ENCODE measurements at places on chromosomes 4 and X.
A peak's percentile ranks its signal among the peaks of the same experiment; 100 is the strongest.

DNA sequence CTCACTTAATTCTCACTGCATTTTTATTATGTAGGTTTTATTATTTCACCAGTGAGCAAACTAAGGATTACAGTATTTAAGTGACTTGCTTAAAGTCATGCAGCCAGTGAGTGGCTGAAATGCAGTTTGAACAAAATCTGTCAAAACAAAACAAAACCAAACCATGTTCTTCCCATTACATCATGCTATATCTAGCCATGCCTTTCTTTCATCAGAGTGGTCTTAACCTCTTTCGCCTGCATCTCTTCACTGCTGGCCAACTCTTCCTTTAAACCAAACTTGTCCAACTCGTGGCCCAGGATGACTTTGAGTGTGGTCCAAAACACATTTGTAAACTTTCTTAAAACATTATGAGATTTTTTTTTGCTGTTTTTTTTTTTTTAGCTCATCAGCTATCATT is 223.2 kb downstream of the PCDH7 start:
- DNase-seq, result no peak

DNA sequence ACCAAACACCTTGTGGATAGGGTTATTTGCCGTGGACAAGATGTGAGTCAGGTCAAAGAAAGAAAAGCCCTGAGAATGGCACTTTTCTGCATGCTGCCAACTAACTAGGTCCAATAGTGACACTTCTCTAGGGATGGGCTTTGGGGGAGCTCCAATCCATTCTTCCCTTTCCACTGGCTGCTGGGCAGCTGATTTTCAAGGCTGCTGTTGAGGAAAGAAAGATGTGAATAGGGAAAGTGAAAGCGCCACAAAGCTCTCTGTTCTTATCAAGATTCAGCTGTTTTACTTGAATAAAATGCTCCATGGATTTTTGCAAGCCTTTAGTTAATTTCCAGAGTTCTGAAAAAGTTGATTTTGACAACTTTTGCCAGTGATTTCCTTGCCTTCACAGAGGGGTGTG is 244.2 kb upstream of the F9 start:
- DNase-seq, result no peak

DNA sequence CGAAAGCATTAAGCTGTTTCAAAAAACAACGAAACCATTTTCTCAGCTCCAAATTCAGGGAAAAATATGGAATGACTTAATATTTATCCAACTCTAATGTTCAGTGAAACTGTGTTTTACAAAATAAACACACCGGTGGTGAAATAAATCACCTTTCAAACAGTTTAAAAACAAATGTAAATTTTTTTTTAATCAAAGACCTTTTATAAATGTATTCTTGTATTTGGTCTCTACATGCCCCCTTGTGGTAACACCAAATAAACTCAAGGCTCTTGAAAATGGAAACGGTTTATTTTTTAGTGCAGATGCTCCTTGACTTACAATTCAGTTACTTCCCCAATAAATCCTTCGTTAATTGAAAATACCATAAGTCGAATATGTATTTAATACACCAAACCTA is 45.8 kb upstream of the ITM2A start:
- DNase-seq, result no peak

DNA sequence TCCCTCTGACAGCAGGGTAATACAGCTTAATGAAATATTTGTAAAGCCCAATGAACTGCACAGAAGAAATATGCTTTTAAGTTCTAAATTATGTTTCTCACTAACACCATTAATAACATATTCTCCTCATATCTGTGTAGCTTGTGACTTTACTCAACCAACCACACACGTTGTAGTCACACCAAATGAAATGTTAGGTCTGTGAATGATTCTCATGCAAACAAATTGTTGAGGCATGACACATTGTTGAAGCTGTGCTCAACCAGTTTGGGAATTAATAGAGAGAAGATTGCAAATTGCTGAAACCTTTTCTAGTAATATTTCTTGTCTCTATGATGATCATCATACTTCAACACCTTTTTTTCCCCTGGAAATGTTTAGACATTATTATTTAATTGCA is 645.9 kb downstream of the PCDH7 start:
- no peak for DNase-seq

DNA sequence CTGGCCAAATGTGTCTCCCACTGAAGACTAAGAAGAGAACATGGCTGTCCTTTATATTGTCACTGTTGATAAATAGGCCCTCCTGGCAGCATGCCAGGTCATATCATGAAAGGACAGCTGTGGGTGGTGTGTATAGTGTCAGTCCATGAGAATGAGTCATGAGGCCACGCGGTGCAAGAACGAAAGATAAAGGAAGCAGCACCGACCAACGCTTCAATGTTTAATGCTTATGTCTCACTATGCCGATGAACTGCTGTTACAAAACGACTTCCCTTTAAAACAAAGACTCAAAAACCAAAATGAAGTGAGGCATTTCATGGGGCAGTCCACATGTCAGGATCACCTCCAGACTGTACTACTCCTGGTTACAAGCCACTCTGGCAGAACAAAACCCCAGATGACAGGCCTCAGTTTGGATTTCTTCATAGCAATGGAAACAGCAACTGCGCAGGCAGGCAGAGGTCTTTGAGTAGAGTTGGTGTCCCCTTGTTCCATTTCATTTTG is 5.2 kb upstream of the TCEANC start:
- peak; percentile 5 for DNase-seq

DNA sequence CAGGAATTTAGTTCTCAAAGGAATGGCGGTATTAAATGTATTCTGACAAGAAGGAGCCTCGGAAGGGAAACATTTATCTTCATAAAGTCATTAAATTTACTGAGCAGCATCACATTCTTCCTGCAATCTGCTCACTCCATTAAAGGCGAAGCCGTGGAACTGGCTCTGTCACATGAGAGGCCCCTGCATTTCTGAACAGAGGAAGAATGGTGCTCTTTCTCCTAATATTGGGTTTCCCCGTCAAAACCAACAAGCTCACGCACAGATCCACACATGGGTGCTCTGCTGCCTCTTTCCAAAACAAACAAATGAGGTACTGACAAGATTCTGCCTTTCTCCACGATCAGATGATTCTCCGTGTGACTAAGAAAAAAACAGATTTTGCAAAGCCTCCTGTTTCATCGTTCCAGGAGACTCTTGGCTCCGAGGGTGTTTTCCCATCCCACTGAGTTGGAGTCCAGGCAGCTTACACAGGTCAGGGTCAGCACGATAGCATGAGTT is 191.2 kb downstream of the IDS start:
- DNase-seq, result no peak

GRCh38 chr4:54403700-54404453 is 174.8 kb downstream of the PDGFRA start:
- no peak for DNase-seq

GRCh38 chrX:149152941-149153340 is 352.2 kb downstream of the IDS start:
- DNase-seq, result no peak

DNA sequence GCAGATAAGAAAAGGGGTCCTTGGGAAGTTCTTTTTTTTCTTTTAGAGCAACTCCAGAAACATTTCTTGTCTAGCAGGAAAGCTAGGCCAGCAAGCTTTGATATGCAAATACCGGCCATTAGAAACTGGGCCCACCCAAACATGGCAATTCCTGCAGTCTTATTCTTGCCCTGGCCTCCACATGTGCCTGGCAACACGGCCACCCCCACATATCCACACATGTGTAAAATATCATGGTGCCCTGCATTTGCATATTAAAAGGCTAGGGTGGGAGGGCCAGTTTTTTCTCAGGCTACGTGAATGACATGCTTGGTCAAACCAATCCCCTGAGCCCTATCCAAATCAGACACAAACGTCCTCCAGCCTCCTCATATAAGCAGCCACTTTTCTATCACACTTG is 171.7 kb upstream of the ZCCHC13 start:
- no peak for DNase-seq

DNA sequence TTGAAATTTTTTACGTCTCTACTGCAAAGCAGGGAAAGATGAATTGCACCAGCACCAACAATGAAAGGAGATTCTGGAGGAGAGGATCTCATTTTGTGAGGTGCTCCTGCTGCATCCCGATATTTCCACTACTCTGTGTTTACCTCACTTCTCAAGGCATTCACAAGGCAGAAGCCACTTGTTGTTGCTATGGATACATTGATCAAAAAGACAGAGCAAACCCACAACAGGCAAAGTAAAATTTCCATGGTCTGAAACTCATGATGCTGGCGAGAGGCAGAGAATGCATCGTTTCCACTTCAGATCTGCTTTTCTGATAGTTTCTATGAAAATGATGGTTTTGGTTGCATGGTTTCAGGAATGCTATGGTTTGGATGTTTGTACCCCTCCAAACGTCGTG is 323.3 kb downstream of the ASMT start:
- DNase-seq, result no peak

GRCh38 chr4:101500742-101501141 is 153.4 kb upstream of the PPP3CA start:
- DNase-seq, result no peak

DNA sequence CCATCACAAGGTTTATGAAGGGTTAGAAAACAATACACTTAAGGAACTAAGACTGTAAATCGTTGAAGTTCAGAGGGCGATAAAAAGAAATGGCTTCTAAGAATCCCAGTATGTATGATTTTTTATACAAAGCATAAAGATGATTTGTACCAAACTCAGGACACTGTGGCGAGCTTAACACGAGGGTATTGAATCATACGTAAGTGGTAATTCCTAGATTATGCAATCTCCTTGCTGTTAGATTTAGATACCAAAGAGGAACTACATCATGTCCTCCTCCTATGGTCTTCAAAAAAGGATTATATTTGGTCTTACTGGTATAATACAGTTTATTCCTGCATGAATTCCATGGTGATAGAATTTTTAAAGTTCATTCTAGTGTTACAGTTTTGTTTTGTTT is 23.9 kb downstream of the NFKB1 start:
- DNase-seq, result no peak

DNA sequence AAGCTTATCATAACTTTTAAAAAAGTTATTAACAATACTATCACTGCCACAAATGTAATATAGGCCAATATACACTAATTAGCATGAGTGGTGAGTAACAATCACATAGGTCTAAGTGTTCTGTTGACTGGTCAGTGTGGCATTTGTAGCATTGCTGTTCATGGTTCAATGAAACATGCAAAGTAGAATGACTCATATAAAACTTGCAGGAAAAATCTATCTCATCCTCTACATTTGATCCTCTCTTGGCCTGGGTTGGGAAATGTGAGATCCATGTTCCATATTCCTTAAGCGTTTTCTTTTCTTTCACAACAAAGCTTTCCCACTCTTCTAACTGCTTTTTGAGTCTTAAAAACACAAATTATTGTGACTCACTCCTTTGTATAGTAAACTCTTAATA is 1418.7 kb downstream of the FSTL5 start:
- DNase-seq, result no peak

- peak; percentile 11 for DNase-seq
Observed at GRCh38 chr4:122728856-122729255, 3.6 kb upstream of the BBS12 start.

DNA sequence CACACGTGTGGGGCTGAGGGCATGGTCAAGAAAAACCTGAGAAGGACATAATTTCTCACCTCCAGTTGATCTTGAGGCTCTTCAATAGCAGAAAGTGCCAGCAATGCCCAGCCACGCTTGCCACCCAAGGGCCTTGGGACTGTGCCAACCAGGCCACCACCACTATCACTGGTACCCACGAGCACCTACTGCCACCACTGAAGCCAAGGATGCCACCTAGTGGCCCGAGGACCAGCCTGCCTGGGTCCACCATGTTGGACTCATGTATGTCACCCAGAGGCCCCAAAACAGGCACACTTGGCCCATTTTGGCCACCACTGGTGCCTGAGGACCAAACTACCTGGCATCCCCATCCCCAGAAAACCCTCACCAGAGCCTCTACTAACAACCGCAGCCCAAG is 191.8 kb downstream of the ADAM29 start:
- DNase-seq, result no peak

DNA sequence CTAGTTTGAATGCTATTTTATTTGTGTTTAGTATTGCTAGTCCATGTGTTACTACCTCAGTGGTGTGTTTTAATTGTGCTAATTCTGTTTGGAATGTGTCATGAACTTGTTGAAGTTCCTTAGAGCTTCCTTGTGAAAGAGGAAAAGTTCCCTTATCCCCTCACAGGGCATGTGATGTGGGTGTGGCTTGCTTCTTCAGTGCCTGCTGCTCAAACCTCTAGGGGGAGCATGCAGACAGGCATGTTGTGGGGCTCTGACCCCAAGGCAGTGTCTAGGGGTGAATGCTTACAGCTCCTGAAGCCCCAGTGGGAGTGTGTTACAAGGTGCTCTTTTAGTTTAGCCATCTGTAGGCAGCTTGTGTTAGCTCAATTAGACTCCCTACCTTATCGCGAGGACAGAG is 86.5 kb downstream of the MAGED4 start:
- DNase-seq, result peak; percentile 2

DNA sequence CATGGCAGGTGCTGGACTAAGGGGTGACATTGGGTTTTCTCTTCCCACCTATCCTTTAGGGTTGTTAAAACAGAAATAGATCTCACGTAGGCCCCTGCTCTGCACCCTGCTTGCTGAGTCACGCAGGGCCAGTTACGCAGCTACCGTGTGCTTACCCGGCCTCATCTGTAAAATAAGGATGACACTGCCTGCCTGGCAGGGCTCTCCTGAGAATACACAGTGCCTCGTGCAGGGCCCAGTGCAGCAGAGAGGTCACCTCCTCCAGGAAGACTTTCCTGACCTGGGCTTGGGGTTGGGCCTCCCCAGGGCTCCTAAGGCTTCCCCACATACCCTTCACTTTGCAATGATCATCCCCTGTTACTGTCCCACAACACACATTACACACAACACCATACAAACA is 33.6 kb upstream of the JAKMIP1 start:
- DNase-seq, result no peak

DNA sequence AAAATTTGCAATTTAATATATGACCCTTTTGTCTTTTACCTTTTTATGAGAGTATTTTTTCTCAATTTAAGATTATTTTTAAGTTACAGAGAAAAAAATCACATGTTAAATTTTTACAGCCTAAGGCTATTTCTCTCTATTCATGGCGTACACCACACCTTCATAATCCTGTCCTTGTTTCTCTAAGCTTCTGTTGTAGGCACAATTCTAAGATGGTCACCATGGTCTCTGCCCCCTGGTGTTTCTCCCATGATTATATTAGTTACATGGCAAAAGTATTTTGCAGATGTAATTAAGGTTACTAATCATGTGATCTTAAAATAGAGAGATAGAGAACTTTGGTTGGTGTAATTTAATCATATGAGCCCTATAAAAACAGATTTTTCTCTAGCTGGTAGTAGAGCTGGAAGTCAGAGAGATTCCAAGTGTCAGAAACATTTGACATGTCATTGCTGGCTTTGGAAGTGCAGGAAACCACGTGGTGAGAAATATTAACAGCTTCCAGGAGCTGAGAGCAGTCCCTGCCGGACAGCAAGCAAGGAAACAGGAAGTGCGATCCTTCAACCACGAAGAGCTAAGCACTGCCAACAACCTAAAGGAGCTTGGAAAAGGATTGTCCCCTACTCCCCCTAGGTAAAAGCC is 89.8 kb downstream of the EIF4E start:
- peak; percentile 22 for DNase-seq

DNA sequence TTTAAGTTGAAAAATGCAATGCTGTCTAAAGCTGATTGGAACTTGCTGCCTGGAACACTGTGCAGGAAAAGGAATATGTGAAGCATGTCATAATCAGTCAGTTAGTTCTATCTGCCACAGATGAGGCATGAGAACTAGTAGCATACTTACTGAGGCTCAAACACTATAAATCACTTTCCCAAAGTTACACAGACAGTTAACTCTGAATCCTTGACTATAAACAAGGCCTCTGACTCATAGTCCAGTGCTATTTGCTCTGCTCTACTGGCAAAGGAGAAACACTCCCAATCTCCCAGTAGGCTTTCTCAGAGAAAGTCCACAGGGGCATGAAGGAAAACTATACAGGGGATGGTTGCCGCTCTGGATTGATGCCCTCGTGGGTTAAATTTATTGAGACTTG is 2078.4 kb upstream of the TENM3 start:
- DNase-seq, result no peak
